ENCODE measurements at places on chromosomes 11 and 22.

- DNase-seq: no peak
Observed at GRCh38 chr22:49966774-49967705, 6.5 kb downstream of the PIM3 start.

GRCh38 chr11:76690736-76691135 lies 20.2 kb upstream of the LRRC32 start:
- no peak for DNase-seq

- no peak for DNase-seq
Observed at GRCh38 chr11:19729141-19729540, 16.5 kb downstream of the NAV2 start.

DNA sequence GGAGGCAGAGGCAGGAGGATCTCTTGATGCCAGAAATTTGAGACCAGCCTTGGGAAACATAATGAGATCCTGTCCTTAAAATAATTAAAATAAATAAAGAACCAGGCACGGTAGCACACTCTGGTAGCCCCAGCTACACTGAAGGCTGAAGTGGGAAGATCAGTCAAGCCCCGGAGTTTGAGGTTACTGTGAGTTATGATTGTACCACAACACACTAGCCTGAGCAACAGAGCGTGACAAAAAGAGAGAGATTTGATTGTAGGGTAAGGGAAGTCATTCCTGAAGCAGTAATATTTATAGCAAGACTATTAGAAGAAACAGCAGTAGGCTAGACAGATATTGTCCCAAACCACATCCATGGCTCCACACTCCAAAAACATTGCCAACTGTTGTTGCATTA lies 1408.4 kb upstream of the TENM4 start:
- DNase-seq: no peak

- no peak for DNase-seq
Observed at GRCh38 chr22:37281195-37281594, 1.1 kb upstream of the CYTH4 start.

GRCh38 chr11:91837411-91838330 lies 386.9 kb upstream of the FAT3 start:
- DNase-seq: no peak

DNA sequence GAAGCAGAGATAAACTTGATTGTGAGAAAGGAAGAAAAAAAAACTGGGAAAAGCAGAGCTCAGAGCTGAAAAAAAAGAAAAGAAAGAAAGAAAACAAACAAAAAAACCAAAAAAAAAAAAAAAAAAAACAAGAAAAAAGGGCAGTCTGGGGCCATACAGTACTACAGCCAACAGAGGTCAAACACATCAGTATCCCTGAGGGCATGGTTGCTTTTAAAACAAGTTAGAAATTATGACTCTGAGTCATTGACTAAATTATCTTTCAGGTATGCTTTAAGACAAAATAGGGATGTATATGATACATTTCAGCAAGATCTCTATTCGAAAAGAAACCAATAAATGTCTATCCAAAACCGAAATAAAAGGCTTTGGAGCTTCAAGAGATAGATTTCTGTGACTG lies 37.1 kb upstream of the TLCD5 start:
- DNase-seq: no peak

DNA sequence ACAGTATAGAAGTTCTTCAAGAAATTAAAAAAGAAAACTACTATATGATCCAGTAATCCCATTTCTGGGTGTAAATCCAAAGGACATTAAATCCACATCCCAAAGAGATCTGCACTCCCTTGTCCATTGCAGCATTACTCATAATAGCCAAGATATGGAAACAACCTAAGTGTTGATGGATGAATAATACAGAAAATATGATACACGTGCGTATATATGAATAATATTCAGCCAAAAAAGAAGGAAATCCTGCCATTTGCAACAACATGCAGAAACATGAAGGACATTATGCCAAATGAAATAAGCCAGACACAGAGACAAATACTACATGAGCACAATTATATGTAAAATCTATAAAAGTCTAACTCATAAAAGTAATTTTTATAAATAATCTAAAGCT lies 306.3 kb upstream of the ANO3 start:
- DNase-seq: no peak

GRCh38 chr11:96278039-96278897 lies 64.7 kb downstream of the MAML2 start:
- no peak for DNase-seq

DNA sequence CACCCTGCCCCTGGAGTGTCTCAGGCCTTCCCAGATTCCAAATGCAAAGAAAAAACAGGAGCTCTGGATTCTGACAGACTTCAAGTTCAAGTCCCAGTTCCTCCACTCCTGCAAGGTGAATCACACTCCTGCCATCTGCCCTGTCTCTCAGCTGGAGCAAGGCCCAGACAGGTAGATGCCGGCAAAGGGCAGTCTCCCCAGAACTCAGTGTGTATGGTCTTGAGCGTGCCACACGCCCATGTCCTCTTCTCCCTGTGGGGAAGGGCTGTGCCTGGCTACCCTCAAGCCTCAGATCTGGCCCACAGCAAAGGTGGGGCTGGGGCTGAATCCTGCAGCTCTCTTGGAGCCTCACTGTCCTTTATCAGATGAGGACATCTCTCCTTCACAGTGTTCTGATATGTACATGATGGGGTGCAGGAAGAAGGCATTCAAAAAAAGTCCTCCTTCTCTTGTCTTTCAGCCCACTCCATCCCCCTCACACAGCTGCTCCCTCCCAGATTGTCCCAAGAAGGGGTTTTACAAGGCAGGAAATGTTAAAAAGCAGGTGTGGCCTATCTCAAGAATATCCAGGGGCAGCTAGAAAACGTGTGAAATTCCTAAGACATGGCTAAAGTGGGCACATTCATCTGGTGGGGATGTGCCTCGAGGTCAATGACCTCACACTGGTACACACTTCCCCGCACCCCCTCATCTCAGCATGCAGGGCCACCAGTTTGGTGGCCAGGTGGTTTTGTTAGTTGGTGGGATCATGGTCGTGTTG lies 27.7 kb upstream of the ARFGAP3 start:
- no peak for DNase-seq

- no peak for DNase-seq
Observed at GRCh38 chr11:108906329-108906728, 241.5 kb downstream of the DDX10 start.

DNA sequence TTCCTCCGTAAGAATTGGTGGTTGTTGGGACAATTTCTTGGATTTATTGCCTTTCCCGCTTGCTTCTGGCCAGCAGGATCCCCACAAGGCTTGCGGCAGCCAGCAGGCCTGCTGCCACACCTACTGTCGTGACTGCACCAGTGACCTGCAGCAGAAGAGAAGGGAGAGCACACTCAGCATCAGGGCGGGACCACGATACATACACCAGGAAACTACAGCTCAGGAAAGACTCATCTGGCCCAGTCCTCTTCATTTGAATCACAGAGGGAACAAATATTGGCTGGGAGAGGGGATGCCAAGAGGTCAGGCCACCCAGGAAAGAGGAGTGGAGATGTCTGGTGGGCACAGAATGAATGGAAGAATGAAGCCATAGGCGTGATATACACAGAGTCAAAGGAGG lies 10.3 kb downstream of the PLAAT2 start:
- DNase-seq: no peak

- DNase-seq: no peak
Observed at GRCh38 chr22:30837531-30837930, 131.0 kb downstream of the MORC2 start.

DNA sequence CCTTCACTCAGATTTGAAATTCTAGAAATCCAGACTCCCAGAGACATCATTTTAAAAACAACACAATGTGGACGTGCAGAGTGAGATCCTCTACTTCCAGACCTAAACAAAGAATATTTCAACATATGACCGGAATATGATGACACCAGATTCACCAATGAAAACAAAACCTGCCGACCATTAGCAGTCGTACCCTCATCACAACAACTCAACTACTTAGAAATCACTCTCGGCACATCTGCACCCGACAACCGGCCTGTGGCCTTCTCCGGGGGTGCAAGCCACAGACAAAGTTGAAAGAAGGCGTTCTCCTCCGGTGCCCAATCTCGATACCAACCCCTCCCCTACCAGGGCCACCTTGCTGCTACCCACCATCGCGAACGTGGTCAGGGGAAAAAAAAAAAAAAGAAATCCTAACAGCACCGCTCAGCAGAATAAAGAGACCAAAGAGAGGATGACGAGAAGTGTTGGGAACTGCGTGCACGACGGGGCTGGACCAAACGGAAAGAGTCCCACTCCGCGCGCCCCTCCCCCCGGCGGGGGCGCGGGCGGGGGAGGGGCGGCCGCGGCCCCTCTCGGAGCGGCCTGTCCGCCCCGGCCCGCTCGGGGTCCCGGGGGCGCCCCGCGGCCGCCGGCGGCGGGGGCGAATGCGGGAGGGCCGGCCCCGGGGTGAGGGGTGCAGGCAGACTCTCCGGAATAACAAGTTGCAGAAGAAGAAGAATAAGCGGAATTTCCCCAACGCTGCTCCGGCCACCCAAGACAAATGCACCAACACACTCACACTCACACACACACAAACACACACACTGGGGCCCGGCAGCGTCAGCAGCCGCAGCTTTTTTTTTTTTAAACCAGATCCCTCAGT lies 1.7 kb downstream of the PHF21A start:
- no peak for DNase-seq
